ENCODE measurements at places on chromosomes 13 and 19.
A peak's percentile ranks its signal among the peaks of the same experiment; 100 is the strongest.

DNA sequence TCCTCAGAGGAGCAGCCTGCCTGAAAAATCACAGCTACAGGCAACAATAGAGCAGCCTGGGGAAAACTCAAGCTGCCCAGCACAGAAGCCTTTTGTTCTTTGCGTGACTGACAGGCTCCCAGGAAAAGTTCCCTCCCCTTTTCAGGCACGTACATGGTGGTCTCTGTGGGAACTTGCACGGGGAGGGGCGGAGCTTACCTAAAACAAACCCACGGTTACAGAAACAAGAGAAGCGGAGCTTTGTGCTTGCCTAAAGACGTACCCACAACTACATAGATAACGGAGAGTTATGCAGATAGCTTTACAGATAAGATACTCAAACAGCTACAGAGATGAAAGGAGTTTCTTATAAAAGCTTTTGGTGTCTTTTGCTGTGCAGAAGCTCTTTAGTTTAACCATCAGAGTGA, 11.4 kb downstream of the ETFB start:
- no peak for DNase-seq

- no peak for DNase-seq
These were observed 121.9 kb upstream of the MLNR start for GRCh38 chr13:49098198-49098597.

DNA sequence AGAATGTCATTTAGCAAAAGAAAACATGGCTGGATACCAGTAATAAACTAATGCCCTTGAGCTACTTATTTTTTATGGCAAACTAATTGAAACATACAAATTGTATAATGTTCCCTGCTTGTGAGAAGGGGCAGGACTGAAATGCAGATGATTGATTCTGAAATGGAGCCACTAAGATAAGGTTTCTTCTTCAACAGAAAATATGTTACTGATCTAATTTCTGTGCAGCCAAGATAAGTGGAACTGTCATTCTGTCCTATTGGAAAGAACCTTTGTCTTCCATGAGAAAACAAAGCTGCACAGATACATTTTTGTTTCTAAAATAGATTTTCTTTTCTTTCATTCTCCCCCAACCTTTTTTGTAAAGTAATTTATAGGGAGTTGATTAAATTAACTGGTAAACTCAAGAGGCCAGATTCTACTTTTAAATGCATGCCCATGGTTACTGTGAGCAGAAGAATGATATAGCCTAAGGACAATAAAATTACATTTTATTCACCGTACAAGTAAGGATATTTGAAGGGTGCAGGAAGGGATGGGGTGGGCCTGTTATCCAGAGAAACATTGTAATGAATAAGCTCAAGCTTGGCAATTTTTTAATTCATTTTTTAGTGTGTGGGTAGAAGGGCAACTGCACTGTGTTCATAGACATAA, 39.9 kb downstream of the STARD13 start:
- no peak for DNase-seq

DNA sequence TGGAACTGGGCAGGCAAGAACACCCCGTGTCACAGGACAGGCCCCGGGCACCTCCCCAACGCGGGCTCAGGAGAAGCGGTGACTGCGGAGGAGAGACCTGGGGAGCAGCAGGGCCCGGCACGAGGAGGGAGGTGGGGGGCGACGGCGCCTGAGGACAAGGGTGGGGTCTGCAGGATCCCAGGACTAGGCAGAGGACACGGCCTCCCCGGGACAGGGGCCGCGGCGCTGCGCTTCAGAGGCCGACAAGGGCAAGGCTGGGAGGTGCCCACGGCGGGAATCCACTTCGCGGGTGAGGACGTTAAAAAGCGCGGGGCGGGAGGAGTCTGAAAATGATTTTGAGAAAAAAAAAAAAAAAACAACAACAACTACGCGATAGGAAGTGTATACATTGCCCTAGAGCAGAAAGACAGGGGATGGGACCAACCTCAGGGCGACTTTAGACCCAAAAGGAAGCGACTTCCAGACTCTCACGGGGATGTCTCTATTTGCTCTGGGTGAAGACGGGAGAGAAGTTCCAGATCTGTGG, 44.9 kb downstream of the ZNF611 start:
- DNase-seq, result peak; percentile 2

- no peak for DNase-seq
These were observed at the start of gene F2RL3 for GRCh38 chr19:16888629-16889365. F2RL3 (plus strand) TSS chr19:16888999; CDS start chr19:16889190, 191 bp downstream.

- no peak for DNase-seq
These were observed 1832.8 kb upstream of the PRR20A start for GRCh38 chr13:55307909-55308308.

GRCh38 chr13:63299866-63300394, 1884.3 kb upstream of the PCDH20 start:
- DNase-seq, result no peak

GRCh38 chr13:25501231-25501630, 129.5 kb downstream of the ATP8A2 start:
- no peak for DNase-seq

All from stimulated activated CD8-positive, alpha-beta memory T cell treated with anti-CD3 and anti-CD28 coated beads, Interleukin-4, amount 100 ng/mL, for 24 hours (primary cell).